HepG2 (cell line): ENCODE measurements at places on chromosomes 7 and 10.

DNA sequence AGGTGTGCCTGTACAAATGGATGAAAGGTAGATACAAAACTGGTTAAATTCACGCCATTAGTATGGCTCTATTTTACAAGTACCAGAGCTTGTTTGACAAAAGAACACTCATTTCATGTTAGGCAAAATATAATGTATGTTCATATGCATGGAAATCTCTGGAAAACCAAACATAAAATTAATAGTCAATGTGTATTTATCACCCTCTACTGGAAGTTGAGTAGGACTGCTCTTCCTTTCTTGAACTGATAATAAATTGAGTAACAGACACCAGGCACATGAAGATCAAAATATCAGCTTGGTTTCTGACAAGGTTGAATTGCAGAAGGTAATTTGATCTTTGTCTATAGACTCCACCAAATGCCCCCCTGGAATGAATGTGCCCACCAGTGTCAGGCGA lies 19.8 kb upstream of the AKR1B1 start:
- DNase-seq = no peak

GRCh38 chr10:111835574-111835973 lies 348.0 kb downstream of the GPAM start:
- DNase-seq = no peak

DNA sequence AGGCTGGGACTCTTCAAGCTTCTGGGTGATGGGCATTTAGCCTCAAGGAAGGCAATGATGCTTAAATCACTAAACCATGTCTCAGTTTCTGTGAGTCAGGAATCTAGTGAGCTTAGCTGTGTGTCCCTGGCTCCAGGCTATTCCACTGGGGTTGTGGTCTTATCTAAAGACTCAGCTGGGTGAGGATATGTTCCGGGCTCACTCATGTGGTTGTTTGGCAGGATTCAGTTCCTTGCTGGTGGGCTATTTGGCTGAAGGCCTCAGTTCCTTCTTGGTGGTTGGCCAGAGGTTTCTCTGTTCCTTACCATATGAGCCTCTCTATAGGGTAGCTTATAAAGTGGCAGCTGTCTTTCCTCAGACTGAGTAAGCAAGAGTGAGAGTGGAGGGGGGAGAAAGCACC lies 12.0 kb downstream of the EVX1 start:
- no peak for DNase-seq

GRCh38 chr7:85176197-85176596 lies 10.7 kb downstream of the SEMA3D start:
- DNase-seq = no peak

DNA sequence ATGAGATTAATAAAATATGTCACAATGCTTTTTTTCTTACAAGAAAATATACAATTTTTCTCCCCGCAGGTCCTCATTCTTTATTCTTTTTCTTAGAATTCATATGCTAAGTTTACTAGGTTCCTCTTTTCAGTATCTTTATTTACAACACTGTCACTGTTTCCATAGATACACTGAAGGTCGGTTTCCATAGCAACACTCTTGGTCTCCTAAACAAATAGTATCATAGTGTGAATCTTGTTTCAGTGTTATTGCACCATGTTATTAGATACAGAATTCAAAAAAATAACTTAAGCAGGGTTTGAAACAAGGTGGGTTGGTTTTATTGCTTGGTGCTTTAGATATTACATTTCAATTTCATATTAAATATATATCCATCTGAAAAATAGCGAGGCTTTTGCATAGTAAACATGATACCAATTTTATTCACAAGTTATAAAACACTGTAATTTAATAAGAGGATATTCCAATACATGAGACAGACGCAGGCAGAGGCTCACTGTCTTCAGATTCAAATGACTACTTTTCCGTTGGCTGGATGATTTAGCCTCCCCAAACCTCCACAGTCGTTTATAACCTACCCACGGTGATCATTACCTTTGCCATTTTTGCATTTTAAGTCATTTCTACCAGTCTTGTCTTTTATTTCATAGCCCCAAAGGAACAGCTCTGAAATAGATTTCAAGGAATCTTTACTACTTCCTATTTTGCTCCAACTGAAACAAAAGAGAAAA lies 88.9 kb upstream of the KLF6 start:
- DNase-seq = peak; percentile 79

DNA sequence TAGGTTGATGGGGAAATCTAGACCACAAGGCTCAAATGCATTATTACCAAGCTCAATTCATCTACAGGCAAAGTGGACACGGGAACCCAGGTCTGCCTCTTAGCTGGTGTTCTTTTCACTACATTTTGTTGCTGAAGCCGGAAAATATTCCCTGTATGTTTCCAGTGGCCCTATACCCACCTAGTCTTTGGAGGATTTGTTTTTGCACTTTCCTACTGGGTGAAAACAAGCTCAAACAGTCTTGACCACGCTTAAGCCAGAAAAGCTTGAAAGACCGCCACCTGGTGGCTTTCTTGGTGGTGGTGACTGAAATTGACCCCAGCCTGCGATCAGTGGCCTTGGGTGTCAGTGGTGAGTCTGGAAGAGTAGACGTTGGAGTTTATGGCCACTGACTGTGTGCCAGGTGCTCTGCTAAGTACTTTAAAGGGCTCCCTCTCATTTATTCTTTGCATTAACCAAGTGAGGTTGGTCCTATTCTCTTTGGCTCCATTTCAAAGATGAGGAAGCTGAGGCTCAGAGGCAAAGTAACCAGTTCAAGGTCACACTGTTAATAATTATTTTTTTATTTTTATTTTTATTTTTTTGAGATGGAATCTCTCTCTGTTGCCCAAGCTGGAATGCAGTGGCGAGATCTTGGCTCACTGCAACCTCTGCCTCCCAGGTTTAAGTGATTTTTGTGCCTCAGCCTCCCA lies 11.1 kb upstream of the CRTAC1 start:
- peak; percentile 54 for DNase-seq

DNA sequence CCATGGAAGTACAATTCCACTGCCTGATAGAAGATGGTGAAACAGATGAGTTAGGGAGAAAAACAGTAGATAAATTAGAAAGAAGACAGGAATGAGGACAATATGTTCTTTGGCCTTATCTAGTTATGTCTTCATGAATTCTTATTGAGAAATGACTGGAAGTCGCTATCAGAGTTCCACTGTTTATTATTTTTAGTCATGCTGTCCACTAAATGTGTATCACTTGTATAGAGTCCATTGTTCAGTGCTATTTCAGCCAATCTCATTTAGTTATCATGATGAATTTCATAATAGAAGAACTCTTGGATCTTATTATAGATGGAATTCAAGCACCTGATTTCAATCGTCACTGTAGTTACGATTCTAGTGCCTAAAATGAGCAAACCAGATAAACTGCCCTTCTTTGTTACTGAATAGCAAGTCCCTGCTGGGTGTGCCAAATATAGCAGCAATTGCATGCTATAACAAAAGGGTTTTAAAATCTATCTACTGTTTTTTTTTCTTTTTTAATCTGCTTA lies 177.7 kb upstream of the COL1A2 start:
- DNase-seq = no peak

DNA sequence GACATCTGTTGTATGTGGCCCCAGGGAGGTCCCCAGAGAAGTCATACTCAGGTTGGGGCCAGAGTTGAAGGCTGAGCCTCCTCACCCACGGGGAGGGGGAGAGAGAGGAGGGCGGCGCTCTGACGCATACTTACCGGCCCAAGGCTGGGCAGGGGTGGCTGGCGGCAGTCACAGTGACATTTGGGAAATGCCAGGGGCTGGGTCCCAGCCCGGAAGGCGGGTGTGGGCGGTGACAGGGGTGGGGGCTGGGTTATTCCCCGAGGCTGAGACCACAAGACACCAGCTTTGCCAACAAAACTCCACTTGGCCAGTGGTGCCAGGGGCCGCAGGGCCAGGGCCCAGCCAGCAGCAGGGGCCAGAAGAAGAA lies 41.1 kb downstream of the RASGEF1A start:
- DNase-seq = no peak

DNA sequence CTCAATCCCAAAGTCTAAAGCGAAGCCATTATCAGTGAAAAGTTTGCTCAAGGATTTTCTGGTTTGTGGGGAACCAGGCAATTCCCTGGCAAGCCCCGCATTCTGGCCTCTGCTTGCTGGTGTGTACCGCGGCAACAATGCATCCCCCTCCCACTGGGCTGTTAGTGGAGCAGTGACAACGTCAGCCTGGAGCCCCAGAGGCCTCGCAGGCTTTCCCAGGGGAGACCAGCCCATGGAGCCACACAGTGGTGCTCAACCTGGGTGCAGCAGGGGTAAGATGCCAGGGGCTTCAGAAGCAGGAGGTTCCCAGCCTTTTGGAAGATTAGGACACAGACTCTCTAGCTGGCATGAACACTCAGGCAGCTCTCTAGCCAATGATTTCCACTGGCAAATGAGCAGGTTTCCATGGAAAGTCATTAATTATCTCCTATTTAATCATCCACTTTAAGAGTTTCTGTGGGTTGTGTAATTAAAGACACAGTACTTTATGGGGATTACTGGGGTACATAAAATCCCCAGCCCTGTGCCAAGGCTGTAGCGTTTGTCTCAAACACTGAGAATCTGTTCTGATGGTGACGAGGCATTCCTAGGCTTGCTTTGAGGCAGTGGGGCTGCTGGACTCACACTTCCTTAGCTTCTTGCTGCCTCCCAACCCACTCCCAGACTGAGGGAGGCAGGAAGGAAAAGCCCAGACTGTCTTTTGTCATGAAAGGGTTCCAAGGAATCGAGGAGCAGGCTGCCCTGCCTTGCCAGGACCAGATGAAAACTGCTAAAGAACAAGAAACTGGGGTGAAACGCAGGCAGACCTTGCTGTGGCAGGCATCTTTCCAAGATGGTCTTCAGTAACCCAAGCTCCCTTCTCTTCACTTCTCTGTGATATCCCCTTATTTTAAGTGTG lies 411.9 kb upstream of the SHH start:
- no peak for DNase-seq
